ENCODE measurements at places on chromosomes 5 and 9.

DNA sequence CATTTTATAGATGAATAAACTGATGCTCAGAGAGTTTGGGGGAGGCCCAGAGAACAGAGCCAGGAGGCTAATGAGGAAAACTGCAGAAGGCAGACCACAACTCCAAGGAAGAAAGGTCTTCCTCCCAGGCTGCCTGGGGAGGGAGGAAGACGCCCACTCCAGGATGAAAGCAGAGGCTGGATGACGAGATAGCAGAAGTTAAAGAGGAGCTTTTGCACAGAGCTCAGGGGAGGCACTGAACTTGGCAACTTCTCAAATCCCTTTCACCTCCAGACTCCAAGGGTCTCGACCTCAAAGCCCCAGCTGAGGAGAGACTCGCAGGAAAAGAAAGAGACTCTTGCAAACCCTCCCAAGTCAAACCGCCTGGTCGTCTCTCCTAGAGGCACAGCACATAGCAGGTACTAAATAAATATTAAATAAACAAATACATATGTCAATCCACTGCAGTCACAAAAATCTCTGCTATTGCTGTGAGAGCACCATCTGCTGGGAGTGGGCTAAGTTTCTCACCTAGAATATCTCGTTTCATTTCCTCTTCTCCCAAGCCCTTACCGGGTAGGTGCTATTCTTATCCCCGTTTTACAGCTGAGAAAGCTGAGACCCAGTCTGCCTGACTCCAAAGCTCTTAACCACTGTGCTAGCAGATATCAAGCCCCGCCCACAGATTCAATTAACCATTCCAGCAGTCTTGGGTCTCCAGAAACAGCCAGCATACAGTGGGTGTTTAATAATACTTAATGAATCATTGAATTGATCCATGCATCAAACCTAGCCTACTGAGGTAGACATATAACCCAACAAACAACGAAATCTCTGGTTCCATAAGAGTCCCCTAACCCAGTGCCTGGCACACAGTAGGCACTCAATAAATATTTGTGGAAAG is 97.8 kb upstream of the HAND1 start:
- no peak for DNase-seq

- DNase-seq, result no peak
Measured at GRCh38 chr9:37062336-37062735, 28.3 kb upstream of the PAX5 start.

DNA sequence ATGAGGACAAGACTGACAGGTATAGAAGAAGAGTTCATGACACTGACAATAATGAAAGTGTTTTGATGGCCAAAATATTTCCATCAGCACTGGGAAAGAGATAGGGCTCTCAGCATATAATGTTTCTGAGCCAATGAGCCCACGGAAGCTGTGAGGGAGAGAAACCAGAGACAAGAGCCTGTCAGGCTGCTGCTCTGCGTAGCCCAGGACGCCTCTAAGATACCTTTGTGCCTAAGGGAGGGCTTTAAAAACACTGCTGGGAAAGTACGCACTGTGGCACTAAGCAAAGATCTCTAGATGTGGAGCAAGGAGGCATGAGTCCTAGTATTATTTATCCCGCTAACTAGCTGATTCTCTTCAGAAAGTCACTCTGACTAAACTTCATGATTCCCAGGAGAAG is 11.0 kb upstream of the ELAVL2 start:
- DNase-seq, result no peak

DNA sequence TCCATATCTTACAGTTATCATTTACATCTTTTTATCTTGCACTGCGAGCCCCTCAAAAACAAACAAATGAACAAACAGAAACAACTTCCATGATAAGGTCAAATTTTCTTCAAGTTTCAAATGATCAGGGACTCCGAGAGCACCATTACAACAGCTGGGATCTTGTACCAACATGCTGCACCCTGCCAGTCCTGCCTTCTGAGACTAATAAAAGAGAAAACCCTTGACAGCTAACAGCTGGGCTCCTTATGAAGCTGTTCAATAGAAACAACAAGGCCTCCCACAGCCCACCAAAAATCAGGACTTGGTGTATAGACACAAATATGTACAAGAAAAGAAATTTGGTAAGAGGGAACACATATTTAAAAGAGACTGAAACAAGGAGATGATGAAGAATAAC is 985.3 kb upstream of the DMAC1 start:
- no peak for DNase-seq

- DNase-seq, result no peak
Measured at GRCh38 chr5:169020102-169020501, 280.8 kb downstream of the SLIT3 start.

- DNase-seq, result no peak
Measured at GRCh38 chr5:132183723-132184122, 43.9 kb downstream of the P4HA2 start.

DNA sequence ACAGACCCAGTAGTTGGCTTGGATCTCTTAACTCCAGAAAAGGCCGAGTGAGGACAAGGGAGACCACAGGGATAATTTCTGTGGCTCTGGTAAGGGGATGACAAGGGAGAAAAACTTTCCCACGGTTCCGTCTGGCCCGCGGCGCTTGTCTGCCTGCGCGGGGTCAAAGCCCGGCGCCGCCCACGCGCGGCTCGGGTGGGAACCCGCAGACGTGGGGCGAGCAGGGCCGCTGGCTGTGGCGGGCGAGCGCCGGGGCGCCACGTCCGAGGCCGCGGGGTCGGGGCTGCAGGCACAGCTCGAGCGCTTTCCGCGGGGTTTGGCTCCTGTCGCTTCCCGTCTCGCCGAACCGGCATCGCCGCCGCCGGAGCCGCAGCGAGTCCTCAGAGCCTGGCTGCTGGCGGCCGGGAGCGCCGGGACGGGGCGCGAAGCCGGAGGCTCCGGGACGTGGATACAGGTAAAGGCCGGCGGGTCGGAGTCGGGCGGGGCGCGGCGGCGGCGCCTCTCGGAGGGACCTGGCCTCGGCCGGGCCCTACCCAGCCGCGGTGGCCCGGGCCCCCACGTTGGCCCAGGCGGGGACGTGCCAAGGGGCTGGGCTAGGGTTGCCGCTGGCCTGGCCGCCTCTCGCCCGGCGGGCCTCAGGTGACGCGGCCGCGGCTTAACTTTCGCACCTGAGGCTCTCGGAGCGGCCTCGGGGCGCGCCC is at the start of gene RNF180:
RNF180 (plus strand) TSS at position 344 of the 701 bp plus-strand sequence. CDS start 34,965 bp downstream, outside the sequence.
- peak; percentile 82 for DNase-seq

- no peak for DNase-seq
Measured at GRCh38 chr9:7245976-7246580, 488.3 kb downstream of the KDM4C start.

DNA sequence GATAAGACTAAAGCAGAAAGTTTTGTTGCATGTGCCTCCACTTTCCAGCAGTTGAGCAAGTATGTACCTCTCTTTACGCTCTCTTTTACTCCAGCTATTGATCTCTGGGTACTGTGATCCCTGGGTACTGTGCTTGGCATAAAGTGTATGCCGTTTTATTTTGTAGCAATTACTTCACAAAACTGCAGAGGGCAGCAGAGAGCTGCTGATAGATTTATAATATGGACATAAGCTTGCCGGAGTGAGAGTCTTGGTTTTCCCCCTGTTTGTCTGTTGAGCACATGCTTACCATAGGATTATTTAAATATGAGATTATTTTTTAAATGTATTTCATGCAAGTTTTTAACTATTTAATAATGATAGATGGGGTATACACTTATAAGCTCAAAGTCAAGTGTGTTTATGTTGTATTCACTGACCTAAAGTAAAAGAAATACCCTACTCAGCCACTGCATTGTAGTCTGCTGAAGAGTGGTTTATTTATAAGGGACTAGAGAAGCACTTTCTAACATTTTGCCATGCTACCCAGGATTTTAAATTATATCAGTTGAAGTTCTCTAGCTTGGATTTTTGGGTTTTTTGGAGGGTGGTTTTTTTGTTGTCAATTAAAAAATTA is 13.0 kb downstream of the TTC1 start:
- DNase-seq, result peak; percentile 52

- no peak for DNase-seq
Measured at GRCh38 chr9:4131946-4132345, 167.9 kb downstream of the GLIS3 start.

DNA sequence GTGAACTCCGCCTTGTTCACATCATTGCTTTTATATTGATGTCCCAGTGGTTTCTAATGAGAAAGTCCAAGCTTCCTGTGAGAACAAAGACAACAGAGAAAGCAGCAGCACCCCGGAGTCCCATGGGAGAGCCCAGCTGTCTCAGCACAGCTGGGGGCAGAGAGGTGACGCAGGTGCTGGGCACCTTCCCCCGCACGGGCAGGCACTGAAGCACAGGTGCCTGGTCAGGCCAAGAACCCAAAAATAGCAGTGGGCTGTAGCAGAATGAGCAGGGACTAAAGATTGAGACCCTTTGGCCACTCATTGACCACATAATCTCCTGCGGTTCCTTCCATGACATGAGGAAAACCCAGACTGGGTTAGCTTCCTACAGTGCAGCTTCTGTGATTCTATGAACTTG is 18.8 kb downstream of the SRD5A1 start:
- DNase-seq, result no peak

DNA sequence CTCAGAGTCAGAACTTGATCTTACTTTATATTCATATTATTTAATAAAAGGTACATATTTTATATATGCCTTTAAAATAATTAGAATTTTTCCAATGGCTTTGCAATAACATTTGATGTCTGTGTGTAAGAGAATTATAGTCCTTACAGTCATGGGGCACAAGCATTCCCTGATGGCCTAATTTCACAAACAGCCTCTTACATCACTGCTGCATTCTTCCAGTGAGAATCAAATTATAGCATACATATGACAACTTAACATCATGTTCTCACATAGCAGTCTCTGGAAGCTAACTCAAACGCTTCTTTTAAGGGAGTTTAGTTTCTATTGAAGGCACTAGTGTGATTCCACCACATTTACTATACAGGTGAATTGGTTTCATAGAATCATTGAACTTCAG is 15.3 kb upstream of the PRUNE2 start:
- DNase-seq, result no peak

GRCh38 chr5:14172149-14172795 is 29.1 kb downstream of the TRIO start:
- DNase-seq, result no peak

DNA sequence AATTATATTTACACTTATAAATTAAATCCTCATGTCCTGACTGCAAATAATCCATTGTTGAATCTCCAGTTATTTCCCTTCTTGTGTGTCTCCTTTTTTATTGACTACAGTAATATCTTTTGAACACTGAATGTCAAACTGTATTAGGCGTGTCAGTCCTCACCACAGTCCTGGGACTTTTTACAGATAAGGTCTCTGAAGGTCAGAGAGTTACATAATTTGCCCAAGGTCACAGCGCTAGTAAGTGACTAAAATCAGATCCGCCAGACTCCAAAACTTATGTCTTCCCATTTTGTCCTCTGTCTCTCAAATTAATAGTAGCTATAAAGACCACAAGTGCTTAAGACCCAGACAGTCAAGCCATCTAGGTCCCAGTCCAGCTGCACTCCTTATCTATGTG is 274.3 kb downstream of the NR3C1 start:
- DNase-seq, result no peak

- peak; percentile 65 for DNase-seq
Measured at GRCh38 chr5:135887881-135888614, 7.6 kb downstream of the IL9 start.

DNA sequence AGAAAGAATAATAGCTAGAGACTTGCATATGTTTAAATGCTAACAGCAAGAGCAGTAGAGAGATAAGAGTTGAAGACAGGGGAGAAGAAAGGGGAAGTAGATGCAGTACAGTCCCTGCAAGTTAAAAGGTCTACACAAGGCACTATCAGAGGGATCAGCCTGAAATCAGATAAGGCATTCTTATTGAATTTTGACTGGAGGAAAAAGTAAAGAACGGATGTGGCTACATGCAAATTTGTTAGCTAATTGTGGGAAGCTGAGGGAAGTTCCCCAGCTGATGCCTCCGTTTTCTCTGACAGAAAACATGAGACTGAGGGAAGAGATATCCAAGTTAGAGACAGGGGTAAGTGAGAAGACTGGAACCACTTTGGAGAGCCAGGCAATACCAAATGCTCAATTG is 12.9 kb upstream of the RHOBTB3 start:
- no peak for DNase-seq

- no peak for DNase-seq
Measured at GRCh38 chr5:179777909-179778308, 15.9 kb upstream of the LTC4S start.

- peak; percentile 19 for DNase-seq
Measured at GRCh38 chr5:179378441-179379271, 33.4 kb upstream of the ADAMTS2 start.

DNA sequence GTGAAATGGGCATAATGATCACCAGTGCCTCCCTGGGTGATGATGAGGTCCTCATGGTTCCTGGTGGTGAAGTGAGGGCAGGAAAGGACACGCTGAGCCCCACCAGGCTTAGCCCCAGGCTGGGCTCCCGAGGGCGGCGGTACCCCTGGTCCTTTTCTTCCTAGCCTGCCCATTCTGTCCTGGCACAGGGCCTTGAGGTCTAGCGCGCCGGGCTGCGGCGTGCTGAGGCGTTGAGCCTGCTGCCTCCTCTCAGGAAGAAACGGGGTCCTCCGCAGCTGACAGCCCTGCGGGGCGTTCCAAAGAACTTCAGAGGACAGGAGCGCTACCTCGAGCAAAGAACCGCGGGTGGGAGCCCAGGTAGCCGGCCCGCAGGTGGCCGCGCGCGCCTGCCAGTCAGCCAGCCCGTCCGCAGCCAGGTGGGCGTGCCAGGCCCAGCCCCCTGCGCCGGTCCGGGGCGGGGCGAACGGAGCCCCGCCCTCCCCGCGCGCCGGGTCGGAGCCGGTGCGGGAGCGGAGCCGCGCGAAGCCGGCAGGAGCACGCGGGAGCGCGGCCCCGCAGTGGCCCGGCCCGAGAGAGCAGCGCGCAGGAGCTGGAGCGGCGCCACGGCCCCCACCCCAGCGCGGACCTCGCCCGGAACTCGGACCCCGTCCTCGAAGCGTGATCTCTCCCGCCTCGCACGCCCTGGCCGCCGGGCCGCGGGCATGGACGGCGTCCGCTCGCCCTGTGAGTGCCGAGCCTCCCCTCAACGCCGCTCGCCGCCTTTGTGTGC is at the start of gene WNK2:
WNK2 (plus strand) TSS at position 477 of the 769 bp plus-strand sequence. CDS start 791 bp downstream, outside the sequence.
- peak; percentile 75 for DNase-seq

- DNase-seq, result no peak
Measured at GRCh38 chr9:125446561-125447094, 185.0 kb downstream of the GAPVD1 start.

GRCh38 chr9:111008158-111009075 is 29.9 kb downstream of the LPAR1 start:
- no peak for DNase-seq

GRCh38 chr5:120252839-120253238 is 211.3 kb upstream of the PRR16 start:
- no peak for DNase-seq

DNA sequence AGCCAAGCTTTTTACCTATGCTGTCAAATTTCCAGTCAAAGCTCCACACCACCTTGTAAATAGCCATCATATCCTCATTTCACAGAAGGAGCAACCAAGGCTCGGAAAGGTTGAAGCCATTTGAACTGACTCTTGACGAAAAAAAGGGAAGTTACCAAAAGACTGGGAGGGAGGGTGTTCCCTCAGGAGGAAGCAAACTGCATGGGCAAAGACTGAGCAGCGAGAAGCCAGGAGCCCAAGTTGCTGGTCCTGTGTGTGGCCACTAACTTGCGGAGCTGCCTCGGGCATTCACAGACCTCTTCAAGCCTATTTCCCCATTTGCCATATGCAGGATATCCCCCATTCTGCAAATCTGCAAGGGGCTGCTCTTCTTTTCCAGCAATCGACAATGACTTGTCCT is 37.4 kb downstream of the TTLL11 start:
- no peak for DNase-seq

GRCh38 chr9:136401173-136401922 is 1.4 kb upstream of the SNAPC4 start:
- no peak for DNase-seq

- DNase-seq, result no peak
Measured at GRCh38 chr9:89519366-89519805, 21.5 kb upstream of the SEMA4D start.

All from ecto neural progenitor cell (in vitro differentiated cells).